Right lobe of liver (tissue), 6 donors: ENCODE measurements at places on chromosomes 1 and 21.

- no peak for DNase-seq
Observed at GRCh38 chr21:43849532-43850299, 15.3 kb upstream of the AGPAT3 start.

GRCh38 chr1:225917101-225917500 is 6.9 kb downstream of the PYCR2 start:
- DNase-seq, result no peak

DNA sequence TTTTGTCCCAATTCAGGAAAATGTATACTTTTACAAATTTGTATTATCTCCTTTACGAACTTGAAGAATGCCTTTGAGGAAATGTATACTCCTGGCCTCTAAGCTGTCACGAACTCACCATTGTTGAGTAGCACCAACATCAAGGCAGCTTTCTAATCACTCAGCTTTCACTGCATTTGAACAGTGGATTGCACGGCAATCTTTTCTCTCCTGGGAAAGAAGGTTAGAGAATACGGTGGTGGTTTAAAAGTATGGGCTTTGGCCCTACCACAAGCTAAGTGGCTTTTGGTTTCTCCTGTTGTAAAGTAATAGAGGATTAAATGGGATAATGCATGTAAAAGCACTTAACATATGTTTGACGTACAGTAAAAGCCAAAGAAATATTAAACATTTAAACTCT is 57.8 kb downstream of the CNST start:
- no peak for DNase-seq

- no peak for DNase-seq
Observed at GRCh38 chr1:100391675-100392074, 39.4 kb downstream of the CDC14A start.

DNA sequence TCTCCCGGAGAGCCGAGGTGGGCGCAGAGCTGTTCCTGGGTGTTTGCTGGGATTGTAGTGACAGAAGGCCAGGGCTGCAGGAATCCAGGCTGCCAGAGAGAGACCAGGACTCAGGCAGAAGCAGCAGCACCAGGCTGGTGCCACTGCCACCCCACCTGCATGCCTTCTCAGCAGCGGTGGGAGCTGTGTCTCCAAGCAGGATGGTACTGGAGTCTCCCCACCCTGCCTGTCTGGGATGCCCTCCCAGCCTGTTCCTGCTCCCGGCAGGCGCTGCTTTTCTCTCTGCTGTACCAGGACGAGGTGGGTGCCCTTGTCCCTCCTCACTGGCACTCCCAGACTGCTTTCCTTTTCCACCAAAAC is 4.5 kb upstream of the HES4 start:
- no peak for DNase-seq

DNA sequence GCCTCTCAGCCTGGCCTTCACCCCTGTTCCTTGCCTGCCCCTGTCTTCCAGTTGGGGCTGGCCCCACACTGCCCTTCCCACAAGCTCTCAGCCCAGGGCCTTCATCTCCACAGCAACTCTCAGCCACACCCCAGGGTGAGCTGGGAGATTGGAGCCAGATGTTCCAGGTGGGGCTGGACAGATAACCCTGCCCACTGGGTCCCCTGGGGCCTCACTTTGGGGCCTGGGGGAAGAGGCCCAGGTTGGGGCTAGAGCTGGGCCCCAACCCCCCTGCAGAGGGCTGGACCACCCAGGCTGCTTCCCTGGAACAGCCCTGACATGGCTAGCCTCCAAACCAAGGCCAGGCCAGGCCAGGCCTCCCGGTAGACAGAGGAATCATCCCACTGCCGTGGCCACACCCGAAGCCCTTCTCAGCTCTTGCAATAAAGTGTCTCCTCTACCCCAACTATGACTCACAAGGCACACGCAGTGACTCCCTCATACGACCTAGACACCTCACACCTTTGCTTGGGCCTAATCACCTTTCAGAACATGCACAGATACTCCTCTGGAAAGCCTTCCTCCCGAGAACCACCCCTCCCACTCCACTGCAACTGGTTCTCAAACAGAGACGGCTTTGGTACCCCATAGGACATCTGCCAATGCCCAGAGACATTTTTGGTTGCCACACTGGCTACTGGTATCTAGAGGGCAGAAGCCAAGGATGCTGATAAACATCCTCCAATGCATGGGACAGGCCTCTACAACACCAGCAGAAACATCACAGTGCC is 22.2 kb downstream of the SLC2A1 start:
- no peak for DNase-seq

GRCh38 chr1:114342376-114342775 is 168.6 kb downstream of the TRIM33 start:
- no peak for DNase-seq

GRCh38 chr1:6501279-6501813 is 9.9 kb upstream of the PLEKHG5 start:
- no peak for DNase-seq

GRCh38 chr1:42660907-42661500 is 2.8 kb downstream of the PPIH start:
- DNase-seq, result no peak

- no peak for DNase-seq
Observed at GRCh38 chr1:76066394-76066793, 8.2 kb upstream of the ST6GALNAC3 start.

DNA sequence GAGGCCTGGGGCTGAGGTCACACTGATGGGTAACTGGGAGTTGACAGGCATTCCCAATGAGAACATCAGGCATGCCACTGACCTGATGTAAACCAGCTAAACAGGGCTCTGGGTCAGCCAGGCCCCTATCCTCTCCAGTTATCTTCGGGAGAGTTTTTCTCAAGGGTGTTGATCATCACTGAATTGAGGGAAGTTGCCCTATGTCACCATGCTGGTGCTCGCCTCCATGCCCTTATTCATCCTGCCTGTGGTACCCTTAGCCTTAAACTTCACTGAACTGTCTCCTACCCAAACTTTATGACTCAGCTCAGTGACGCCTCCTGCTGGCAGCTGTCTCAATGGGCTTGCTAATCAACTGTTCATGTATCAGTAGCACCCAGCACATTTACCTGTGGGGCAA is 80.7 kb upstream of the TNR start:
- peak; percentile 21 for DNase-seq

GRCh38 chr1:210294999-210295745 is 33.5 kb upstream of the HHAT start:
- DNase-seq, result no peak

GRCh38 chr1:203640723-203641502 is 14.3 kb downstream of the ATP2B4 start:
- no peak for DNase-seq

DNA sequence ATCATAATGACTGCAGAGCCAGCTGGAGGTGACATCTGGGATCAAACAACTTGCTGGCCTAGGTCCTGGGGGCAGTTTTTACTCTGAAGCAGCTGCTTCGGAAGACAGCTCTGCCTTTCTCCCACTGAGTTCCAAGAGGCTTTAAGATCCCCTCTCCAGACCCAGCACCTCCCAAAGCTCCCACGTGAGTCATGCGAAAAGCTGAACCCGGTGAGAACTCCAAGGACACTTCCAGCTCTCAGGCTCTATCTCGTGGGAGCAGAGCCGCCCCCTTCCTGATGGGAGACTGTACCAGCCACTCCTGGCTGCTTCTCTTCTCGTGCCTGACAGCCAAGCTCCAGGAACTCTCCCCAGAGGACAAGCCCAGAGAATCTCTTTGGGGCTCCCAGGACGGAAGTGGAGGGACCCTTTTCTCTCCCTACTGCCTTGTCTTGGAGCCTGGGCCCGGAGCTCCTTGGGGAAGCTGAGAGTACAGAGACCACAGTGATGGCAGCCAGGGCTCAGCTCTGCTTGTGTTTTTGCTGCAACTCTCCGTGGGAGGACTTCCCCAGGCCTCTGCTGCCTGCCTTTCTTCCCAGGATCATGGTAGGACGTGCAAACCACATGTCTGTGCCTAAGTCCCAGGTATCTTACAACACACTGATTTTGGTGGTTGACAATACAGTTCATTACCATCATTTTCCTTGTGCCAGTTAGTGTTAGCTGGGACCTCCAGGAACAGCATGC is 40.6 kb downstream of the STUM start:
- peak; percentile 31 for DNase-seq

DNA sequence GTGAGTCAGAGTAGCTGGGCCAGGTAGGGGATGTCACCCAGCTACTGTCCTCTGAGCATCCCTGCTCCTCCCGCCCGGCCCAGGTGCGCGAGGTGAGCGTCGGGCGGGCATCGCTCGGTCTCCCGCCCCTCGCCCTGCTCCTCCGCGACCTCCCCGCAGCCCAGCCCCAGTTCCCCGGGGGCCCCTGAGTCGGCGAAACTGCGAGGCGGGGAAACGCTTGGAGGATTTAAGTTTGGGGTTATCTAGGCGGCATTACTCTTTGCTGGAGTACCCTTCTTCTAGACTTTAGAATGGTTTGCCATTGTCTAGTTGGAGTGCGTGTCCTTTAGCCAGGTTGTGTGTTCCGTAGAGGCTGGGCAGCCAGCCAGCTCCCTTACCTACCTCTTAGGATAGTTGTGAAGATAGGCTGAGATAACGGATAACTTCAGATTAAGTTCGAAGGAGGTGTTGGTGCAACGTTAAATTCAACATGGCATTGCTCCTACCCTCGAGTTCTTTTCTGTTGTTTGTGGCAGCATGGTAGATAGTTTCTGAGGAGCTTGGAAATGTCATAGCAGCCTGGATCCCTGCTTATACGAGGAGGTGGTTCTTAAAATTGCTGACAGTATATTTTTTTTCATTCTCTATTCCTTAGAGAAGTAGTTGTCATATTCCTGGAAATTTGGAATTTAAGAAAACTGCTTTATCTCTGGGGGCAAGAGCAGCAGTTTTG is 697 bp downstream of the AGO3 start:
- DNase-seq, result peak; percentile 42

DNA sequence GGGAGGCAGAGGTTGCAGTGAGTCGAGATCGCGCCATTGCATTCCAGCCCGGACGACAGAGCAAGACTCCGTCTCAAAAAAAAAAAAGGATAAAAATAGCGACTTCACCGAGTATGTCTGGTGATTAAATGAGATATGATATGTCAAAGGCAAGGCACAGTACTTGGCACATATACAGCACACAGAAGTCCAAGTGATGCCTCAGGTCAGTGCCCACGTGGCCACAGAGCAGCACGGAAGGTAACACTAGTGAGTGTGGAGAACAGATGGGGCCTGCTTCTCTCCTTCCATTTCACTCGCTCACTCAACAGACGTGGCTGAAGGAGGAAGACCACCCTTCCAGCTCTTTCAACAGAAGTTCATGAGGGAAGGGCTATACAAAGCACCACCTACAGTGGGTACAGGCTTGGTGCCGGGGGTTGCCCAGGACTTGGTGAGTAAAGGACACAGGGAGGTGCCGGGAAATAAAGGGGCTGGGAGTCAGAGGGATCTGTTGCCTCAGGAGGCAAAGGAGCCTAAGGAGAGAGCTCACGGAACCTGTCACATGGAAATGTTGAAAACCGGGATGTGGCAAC is 8.9 kb downstream of the CSRP1 start:
- no peak for DNase-seq

GRCh38 chr1:172390683-172391551 is 29.6 kb upstream of the C1orf105 start:
- DNase-seq, result no peak

GRCh38 chr21:35861661-35862060 is 198.7 kb downstream of the SETD4 start:
- DNase-seq, result no peak

DNA sequence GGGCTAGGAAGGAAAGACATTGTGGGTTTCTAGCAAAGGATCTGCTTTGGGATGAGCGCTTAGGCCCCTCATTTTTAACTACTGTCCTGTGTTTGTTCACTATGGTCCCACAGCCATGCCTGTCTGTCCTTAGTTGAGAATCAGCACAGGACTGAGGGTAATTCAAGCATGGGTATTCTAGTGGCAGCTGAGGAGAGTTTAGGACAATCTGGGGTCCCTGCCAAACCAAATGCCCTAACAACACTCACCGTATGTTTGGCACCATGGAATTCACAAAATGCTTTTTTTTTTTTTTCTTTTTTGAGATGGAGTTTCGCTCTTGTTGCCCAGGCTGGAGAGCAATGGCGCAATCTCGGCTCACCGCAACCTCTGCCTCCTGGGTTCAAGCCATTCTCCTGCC is 10.4 kb downstream of the ARHGEF11 start:
- DNase-seq, result no peak

DNA sequence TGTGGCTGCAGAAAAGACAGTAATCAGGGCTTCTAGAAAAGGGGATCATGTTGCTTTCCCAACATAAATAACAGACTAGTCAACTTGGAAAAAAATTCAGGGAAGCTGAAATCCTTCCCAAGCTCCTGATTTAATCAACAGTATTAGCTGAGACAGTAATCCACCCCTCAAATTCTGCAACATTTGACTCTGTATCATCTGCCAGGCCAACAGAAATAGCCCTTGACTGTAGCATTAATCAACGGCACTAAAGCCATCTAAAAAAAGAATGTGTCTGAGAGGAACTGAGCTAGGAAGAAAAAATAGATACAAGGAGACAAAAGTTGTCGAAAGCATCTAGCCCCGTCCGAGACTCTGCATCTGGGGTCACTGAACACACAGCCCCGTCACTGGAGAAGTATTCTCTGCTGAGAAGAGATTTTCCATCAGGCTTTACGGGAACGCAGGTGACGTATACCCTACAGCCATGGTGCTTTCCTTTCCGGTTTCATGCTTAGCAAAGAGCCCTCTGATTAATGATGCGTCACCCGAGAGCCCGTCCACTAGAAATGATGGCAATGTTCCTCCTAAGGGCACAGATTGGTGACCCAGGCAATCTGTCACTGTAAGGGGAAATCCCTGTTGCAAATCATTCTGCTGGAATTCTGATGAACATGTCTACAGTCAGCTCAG is 42.1 kb upstream of the TP53BP2 start:
- DNase-seq, result no peak

- DNase-seq, result no peak
Observed at GRCh38 chr1:95088303-95088702, 15.6 kb upstream of the ALG14 start.

DNA sequence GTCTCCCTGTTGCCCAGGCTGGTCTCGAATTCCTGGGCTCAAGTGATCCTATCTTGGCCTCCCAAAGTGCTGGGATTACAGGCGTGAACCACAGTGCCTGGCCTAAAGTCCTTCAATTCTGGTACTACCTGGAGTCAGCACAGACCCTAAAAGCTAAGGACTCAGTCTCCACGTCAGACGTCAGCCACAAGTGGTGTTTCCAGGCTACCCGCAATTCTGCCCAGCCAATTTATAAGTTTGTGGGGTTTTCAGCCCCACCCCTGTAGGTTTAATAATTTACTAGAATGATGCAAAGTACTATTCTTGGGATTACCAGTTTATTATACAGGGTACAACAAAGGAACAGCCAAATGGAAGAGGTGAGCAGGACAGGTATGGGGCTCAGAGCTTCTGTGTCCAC is 10.6 kb upstream of the DIP2A start:
- no peak for DNase-seq

DNA sequence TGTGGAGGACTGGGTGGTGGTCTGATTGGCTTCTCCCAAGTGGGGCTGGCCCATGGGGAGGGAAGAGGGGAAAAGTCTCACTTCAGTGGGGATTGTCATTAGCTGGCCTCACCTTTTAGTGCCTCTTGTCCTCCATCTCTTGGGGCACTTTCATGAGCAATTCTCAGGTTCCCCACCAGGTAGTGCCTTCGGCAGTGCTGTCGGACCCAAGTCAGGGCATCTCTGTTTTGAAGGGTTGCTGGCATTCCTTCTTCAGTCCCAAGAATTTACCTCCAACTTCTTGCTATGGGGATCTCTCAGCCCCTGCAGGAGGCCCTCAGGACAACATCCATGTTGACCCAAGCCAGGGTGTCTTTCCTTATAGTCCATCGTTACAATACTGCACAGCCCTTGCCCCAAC is 54.7 kb upstream of the F3 start:
- DNase-seq, result no peak

GRCh38 chr1:204075139-204075521 is 2.2 kb downstream of the SOX13 start:
- peak; percentile 72 for DNase-seq
